MCF 10A (cell line): ENCODE measurements at places on chromosomes 1 and 21. TPM values are rescaled to one million over a fixed set of nuclear protein-coding genes. Genes with fewer than 3 reads are reported as not detected.
A peak's percentile ranks its signal among the peaks of the same experiment; 100 is the strongest.

DNA sequence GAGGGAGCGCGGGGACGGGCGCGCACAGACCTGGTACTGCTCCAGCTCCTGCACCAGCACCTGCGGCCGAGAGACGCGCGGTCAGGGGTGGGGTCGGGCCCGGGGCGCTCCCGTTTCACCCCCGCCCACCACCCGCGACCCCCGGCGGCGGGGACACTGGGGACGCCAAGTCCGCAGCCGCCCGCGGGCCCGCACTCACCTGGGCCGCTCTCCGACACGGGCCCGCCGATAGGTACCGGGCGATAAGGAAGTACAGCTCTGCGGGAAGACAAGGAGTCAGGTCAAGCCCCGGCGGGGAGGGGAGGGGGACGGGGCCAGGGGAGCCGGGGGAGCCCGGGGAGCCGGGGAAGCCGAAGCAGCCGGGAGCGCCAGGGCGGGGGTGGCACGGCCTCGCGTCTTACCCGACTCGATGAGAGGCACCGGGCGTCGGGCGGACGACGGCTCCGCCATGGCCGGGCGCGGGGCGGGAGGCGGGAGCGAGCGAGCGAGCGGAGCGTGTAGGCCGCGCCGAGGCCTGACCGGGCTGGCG lies 326 bp downstream of the BRWD1 start:
- H3K27ac ChIP-seq, result peak overlapping the region; percentile 94
- peaks cover 43% of the 10 kb centered on the region for H3K36me3 ChIP-seq
- H3K4me3 ChIP-seq, result peak overlapping the region; percentile 76
- no peak for DNase-seq

DNA sequence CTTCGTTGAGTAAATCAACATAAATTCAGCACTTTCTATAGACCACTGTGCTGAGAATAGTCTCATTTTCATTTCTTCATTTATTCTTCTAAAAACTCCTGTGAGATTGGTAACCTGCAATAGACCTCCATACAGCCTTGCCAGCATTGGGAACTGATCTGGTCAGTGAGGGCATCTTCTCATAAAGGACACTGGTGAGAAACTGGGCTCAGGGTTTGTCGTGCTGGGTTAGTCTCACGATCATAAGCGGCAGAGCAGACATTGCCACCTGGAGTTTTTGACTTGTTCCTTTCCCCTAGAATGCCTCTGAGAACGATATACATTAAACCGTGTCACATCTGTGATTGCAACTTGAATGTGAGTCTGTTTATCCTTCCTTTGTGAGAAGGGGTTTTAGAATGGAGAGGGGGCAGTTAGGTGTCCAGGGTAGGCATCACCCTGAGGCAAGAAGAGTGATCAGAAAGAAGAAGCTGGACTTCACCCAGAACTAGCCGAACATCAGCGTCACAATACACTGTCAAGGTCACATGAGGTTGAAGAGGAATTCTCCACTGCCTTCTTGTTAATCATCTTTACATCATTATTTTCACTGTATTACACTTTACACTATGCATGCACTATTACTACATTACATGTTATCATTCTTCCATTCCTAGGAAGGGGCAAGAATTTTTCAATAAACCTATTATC lies 1.4 kb upstream of the TTLL7 start:
- no peak overlapping the region for H3K27ac ChIP-seq
- no peak for DNase-seq
- H3K4me1 ChIP-seq, result no peaks in the 10 kb centered on the region
- H3K4me3 ChIP-seq, result no peak overlapping the region
- H3K27me3 ChIP-seq, result no peaks in the 10 kb centered on the region
- H3K36me3 ChIP-seq, result no peaks in the 10 kb centered on the region

- peaks cover 5% of the 10 kb centered on the region for H3K4me1 ChIP-seq
- peak overlapping the region; percentile 77 for H3K4me3 ChIP-seq
- no peaks in the 10 kb centered on the region for H3K36me3 ChIP-seq
- no peaks in the 10 kb centered on the region for H3K27me3 ChIP-seq
These were observed 60.4 kb upstream of the ACOT11 start for GRCh38 chr1:54487571-54488050.

DNA sequence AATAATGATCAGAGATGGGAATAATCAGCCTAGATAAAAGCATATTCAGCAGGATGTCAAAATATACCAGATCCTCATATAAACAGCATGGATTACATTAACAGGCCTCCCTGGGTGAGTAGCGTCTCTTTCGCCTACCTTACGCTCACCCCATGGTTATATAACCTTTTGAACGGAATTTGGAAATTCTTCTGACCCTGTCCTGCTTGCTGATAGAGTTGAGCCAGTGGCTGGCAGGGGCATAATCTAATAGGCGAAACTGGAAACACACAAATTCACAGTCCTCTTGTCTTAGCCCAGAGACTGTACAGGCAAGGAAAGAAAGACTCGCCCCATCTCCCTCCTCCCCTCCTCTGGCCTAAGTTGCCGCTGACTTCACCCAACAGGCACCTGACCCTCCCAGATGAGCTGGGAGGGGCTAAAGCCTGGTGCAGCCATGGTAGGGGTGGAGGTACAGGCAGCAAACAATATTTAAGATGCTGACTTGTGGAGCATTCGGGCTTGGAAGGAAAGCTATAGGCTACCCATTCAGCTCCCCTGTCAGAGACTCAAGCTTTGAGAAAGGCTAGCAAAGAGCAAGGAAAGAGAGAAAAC lies at the start of gene ANGPTL7:
Gene ANGPTL7, plus strand, starts transcription at position 498 of the 594 bp plus-strand sequence. CDS start 225 bp downstream, outside the sequence.
- H3K27me3 ChIP-seq, result no peaks in the 10 kb centered on the region
- H3K4me1 ChIP-seq, result no peaks in the 10 kb centered on the region
- DNase-seq, result no peak
- no peak within 1 kb of the TSS for H3K4me3 ChIP-seq
- H3K36me3 ChIP-seq, result peaks cover 66% of the 10 kb centered on the region
- H3K27ac ChIP-seq, result peak within 1 kb of the TSS; percentile 51

Gene ETNK2
- total RNA-seq, result 6.7 and 9.5 TPM in 2 replicates

Gene OR2L13
- not detected in 2 replicates for total RNA-seq

Gene FAM177B
- total RNA-seq, result 0.74 TPM in 1 of 2 replicates, not detected in the other

Gene ERG
- not detected in 2 replicates for total RNA-seq

Gene VWA5B1
- not detected in 2 replicates for total RNA-seq
